IMR-90 (cell line): ENCODE measurements at places on chromosomes 7 and 10. TPM values are rescaled to one million over a fixed set of nuclear protein-coding genes. Genes with fewer than 3 reads are reported as not detected.

TFPI2 gene
- 99.0 and 121 TPM in 2 replicates for polyA plus RNA-seq

DNA sequence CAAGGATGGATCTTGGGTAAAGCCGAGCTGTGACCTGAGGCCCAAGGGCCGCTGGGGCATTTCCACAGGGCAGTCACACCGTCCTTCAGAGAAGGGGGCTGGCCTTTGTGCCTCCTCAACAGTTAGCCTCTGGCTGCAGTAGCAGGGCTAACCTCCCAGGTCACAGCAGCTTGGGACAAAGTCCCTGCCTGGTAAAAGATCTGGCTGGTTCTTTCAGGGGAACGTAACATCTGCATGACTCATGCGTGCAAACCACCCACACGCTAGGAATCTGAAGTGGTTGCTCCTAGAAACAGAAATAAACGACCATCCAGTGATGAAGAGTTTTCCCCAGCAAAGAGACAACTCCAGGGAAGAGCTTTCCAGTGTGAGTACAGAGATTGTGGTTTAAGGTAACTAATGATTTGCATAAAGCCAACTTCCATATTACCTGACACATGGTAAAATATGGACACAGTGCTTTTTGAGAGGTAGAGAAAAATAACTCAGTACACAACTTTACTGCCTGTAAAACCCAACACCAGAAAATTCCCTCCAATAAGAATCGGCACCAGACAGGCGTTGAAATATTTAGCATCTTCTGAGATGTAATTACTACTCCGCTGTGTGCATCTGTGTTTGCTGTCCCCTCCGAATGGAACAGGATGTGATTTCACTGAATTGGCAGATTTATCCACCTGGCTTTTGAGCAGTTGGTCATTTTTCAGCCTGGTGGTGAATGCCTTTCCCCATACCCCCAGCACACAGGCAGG lies 84.9 kb upstream of the ADRB1 start:
- peak; percentile 93 for DNase-seq

GRCh38 chr10:103781329-103782061 lies 73.9 kb downstream of the SH3PXD2A start:
- peak; percentile 99 for DNase-seq

DNA sequence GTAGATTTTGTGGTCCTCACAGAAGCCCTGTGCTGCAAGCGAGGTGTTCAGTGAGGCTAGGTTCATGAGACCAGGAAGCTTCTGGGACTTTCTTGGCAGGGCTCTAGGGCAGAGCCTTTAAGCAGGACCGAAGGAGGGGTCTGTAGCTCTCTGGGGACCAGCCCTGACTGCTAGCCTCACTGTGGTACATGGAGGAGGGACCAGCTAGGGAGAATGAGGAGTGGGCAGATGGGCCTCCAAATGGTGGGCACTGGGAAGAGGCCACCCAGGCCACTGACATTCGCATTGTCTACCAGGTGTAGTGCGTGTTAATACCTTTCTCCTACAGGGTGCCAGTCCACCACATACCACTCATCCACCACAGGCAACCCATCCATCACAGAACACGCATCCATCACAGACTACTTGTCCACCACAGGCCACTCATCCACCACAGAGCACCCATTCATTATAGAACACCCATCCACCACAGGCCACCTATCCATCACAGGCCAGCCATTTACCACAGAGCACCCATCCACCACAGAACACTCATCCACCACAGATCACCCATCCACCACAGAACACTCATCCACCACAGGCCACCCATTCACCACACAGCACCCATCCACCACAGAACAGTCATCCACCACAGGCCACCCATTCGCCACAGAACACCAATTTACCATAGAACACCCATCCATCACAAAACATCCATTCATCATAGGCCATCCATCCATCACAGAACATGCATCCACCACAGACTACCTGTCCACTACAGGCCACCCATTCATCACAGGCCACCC lies 31.6 kb upstream of the ZNF488 start:
- DNase-seq: no peak
